Fibroblast of mammary gland (primary cell): ENCODE measurements at places on chromosomes 2 and 18.

- no peak for DNase-seq
These were observed 588 bp upstream of the FOXI3 start for GRCh38 chr2:88452980-88453582.

DNA sequence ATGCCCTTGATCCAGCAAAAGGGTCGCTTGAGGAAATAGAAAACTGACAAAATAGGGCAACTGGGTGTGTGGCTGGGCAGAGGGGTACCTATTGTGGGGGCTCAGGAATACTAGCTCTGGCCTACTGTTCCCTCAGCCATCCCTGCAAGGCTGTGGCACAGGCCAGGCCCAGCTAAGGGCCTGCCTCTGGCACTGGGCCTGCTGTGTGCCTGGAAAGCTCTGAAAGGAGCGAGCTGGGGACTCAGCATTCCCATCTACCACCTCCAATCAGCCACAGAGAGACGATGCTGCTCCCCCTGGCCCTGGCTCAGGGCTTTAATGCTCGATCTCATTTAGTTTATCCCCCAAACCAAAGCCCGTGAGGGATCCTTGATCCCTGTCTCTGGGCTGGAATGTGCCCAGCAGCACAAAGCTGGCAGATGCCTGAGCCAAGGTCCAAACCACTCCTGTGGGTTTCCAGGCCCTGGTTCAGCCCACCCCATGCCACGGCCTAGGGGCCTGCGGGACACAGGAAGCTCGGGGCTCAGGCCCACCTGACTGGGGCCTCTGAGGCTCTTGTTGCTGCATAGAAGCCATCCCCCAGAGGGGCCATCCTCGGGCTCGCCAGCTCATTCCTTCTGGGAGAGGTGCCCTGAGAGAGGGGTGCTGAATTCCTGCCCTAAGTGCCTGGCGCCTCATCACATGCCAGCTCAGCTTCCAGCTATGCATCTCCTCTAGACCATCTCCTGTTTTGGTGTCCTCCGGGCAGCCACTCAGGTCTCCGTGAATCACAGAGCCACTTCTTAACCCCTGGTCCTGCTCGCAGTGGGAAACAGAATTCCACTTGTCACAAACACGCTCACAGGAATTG is 43.0 kb upstream of the KCNF1 start:
- no peak for DNase-seq

GRCh38 chr2:10285556-10286198 is 17.0 kb upstream of the HPCAL1 start:
- peak; percentile 40 for DNase-seq

DNA sequence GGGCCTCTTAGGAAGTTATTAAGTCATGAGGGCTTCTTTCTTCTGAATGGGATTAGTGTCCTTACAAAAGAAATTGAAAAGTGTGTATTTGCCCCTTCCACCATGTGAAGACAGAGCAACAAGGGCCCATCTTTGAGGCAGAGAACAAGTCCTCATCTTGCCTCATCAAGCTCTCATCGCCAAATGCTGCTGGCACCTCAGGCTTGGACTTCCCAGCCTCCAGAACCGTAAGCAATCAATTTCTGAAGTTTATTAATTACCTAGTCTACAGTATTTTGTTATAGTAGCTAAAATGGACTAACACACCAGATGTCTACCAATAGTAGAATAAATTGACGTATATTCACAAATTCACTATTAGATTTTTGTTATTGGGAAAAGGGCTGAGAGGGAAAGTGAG is 74.6 kb downstream of the CCDC148 start:
- DNase-seq = no peak

GRCh38 chr2:119025762-119026351 is 83.9 kb downstream of the MARCO start:
- DNase-seq = no peak
